ENCODE measurements at places on chromosomes 2 and 18. TPM values are rescaled to one million over a fixed set of nuclear protein-coding genes. Genes with fewer than 3 reads are reported as not detected.

OR6B2 gene
- polyA plus RNA-seq: not detected

GRCh38 chr2:192184349-192184748 lies 10.4 kb downstream of the TMEFF2 start:
- DNase-seq: no peak

- no peak for DNase-seq
These were observed 147.8 kb downstream of the KCNE4 start for GRCh38 chr2:223199531-223200515.

- no peak for DNase-seq
These were observed 993.6 kb upstream of the NXPH2 start for GRCh38 chr2:139773720-139774277.

UCN gene
- polyA plus RNA-seq: 0.65 TPM

EMILIN1 gene
- 57.7 TPM for polyA plus RNA-seq

DNA sequence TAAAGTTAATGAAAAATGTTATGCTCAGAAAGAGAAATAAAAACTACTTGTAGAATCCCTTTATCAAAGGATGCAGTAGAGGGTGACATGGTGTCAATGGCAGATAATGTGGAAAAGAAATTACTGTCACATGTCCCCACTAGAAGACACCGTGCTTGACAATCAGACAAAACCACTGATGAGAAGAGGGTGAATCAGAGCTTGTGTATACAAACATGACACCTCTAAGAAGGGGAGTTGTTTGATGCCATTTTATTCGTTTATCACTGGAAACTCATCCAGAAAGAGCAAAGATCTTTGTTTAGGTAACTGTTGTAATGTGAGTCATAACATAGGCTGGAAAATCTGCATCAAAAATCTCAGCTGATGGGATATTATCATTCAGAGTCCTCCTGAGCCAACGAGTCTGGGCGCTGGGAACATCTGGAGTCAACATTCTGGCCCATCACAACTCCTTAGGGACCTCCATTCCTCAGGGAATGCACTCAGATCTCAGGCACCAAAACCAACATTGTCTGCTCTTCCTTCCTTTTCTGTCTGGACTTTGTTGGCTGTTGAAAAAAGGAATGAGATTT lies 49.5 kb upstream of the RAB12 start:
- no peak for DNase-seq

DNA sequence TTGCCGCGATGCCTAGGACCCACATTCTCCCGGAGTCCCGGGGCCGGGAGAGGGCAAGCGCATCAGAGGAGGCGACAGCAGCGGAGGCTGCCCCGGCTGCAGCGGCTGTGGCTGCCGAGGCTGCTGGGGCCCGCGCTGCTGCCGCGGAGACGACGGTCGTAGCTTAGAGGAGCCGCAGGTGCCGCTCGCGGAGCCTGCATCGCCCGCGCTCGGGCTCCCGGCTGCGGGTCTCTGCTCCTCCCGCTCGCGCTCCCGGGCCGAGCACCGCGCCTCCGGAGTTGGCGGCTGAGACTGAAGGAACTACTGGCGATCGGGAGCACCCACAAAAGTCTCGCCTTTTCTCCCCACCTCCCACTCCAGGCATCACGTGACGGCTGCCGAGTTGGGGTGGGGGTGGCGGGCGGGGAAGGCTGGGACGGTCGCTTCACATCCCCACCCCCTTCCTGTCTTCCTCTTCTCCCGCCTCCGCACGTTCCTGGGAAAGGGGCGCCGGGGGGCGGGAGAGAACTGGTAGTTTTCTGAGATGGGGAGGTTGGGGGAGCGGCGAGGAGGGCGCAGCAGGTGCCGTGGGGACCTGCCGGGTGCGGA lies at the start of gene LYPD1:
Gene LYPD1, minus strand, starts transcription at position 298 of the 588 bp plus-strand sequence. Its CDS starts 273 bp downstream, at position 25.
- peak; percentile 55 for DNase-seq

KIF1A gene
- 11.1 TPM for polyA plus RNA-seq

GRCh38 chr18:50289108-50289443 lies 1.6 kb upstream of the CXXC1 start:
- DNase-seq: no peak

GRCh38 chr2:238483656-238484055 lies 56.9 kb downstream of the ASB1 start:
- no peak for DNase-seq

SFT2D3 gene
- polyA plus RNA-seq: not detected

GRCh38 chr2:54240515-54241469 lies 15.2 kb downstream of the TSPYL6 start:
- DNase-seq: no peak

DNA sequence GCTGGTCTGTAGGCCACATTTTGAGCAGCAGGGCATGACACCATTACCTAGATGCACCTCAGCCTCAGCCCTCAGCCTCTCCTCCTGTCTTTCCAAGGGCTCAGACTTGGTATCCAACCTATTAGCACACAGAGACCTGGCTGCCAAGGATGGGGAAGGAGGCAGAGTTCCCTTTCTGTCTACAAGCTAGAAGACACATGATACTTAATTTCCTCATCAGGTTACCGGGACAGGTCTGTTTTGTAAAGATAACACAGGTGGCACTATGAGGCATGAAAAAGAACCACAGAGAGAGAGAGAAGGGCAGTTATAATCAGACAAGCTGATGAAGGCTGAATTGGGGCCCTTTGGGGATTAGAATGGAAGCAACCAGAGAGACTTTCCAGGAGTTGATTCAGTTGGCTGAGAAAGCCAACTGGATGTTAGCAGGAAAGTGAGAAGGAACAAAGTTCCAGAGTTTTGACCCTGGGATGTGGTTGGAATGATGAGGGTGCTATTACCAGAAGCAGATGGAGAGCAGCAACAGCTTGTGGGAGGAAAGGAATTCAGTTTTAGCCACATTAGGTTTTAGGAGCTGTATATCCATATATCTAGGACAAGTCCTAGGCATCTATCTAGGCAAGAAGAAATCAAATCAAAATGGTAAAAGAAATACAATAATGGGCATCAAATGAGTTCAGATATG lies 46.0 kb upstream of the RMND5A start:
- no peak for DNase-seq

- DNase-seq: no peak
These were observed 2.9 kb downstream of the MYL12A start for GRCh38 chr18:3250237-3251107.

- DNase-seq: no peak
These were observed 124.7 kb downstream of the ICOS start for GRCh38 chr2:204061241-204061640.

- no peak for DNase-seq
These were observed 29.8 kb downstream of the STARD6 start for GRCh38 chr18:54327818-54328217.

GRCh38 chr2:178723786-178724346 lies 83.4 kb downstream of the TTN start:
- DNase-seq: no peak

- DNase-seq: no peak
These were observed 342.2 kb upstream of the HS6ST1 start for GRCh38 chr2:128660836-128661235.

GRCh38 chr2:151051574-151052220 lies 210.0 kb downstream of the RBM43 start:
- DNase-seq: peak; percentile 30

GRCh38 chr18:47737198-47737830 lies 193.1 kb downstream of the SMAD2 start:
- DNase-seq: no peak

ANO7 gene
- polyA plus RNA-seq: 2.5 TPM

DNA sequence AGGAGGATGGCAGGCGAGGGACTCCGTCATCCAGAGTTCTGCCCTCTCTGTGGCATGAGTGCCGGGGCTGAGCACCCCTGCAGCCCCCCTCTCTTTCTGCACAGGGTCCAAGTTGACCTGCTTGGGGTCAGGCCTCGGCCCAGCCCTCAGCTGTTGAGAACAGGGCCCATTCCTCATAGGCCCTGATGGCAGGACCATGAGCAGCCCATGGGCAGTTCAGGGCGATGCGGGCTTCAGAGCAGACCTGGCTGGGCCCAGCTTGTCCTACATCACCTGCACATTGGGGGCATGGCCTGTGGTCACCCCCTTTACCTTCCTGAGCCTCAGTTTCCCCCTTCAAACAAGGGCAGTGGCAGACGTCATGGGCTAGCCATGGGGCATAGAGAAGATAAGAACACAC lies 238.1 kb downstream of the SEPTIN10 start:
- DNase-seq: no peak

- no peak for DNase-seq
These were observed 212.6 kb downstream of the SH3RF3 start for GRCh38 chr2:109341355-109342255.

DNA sequence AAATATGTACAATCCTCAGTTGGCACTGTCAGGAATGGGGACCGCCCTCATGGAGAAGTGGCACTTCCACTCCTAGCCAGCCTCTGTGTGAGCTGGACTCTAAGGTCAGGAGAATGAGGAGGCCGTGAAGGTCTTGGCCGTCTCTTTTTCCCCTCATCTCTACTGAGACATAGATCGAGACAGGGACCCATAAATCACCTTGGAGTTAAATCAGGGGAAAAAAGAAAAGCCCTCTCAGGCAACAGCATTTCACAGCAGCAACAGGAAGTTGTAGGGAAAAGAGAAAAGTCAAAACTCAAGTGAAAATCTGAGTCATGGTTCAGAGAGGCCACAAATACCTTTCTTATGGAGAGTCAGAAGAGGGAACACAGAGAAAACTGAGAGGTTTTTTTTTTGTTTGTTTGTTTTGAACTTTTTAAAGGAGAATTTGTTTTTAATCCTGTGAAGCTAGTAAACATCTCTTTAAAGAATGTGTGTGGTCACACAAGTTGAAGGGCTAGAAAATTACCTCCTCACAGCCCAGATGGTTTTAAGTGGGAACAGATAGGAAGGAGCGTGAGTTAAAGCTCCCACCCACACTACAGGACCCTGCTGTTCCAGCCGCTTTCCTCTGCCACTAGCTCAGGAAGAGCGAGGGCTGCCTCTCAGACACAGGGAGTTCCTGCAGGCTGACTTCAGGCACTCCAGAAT lies 30.6 kb upstream of the CYP1B1 start:
- DNase-seq: no peak

CD207 gene
- polyA plus RNA-seq: not detected

DNA sequence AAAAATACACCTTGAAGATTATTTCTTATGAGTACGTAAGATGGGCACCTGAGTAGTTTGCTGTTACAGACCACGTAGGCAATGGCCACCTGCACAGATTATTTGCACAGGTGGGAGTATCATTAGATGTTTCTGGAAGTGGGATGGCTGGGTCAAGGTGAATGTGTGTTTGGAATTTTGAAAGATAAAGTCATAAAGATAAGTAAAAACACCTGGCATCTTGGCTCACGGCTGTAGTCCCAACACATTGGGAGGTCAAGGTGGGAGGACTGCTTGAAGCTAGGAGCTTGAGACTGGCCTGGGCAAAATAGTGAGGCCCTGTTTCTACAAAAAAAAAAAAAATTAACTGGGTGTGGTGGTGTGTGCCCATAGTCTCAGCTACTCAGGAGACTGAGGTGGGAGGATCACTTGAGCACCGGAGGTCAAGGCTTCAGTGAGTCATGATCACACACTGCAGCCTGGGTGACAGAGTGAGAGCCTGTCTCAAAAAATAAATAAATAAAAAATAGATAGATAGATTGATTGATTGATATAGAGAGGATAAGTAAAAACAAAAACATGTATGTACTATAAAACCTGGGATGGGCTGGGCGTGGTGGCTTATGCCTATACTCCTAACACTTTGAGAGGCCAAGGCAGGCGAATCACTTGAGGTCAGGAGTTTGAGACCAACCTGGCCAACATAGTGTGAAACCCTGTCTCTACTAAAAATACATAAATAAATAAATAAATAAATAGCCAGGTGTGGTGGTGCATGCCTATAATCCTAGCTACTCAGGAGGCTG lies 30.4 kb downstream of the ODC1 start:
- DNase-seq: no peak

CDK15 gene
- polyA plus RNA-seq: 1.4 TPM

TACR1 gene
- 2.9 TPM for polyA plus RNA-seq

EIF2B4 gene
- 57.9 TPM for polyA plus RNA-seq

ARID5A gene
- 3.1 TPM for polyA plus RNA-seq

DNA sequence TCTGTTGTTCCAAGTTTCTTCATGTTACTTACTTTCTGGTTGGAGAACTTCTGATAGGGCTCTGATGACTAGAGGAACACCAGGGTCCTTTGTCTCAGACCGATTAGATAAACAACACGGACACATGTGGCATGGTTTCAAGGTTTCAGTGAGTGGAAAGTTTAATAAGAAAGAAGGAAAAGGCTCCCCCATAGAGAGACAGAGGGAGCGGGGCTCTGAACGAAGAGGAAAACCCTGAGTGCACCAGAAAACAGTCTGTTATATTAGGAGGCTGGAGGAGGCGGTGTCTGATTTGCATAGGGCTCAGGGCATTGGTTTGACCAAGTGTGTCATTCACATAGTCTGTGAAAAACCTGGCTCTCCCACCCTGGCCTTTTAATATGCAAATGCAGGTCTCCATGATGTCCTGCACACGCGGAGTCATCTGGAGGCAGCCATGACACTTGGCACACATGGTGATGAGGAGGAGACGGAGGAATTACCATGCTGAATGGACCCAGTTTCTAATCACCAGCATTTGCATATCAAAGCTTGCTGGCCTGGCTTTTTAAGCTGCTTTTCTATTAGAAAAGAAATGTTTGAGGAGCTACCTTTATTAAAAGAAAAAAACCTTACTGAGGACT lies 94.2 kb downstream of the PTPN4 start:
- no peak for DNase-seq

All from left kidney (tissue), 8 donors.